ENCODE measurements at places on chromosomes 2 and 18. TPM values are rescaled to one million over a fixed set of nuclear protein-coding genes. Genes with fewer than 3 reads are reported as not detected.

DNA sequence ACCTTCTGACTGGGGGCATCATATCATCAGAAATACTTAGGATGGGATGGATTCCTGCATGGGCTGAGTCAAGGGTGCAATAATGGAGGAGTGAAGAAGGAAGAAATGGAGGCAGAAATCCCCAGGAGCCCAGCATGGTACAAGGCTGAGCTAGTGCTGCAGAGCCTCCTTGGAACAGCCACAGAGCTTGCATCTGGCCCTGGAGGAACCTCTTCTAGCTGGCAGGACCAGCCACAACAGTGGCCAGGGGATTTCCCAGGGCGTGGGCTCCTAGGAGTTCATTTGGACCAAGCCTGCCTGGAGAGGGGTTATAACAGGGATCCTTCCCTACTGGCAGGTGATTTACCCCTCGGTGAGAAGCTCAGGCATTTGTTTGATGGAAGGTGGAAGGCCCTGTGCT lies 4.7 kb upstream of the IL37 start:
- no peak overlapping the region for H3K4me3 ChIP-seq
- H3K27ac ChIP-seq: no peak overlapping the region
- DNase-seq: no peak
- H3K36me3 ChIP-seq: no peaks in the 10 kb centered on the region
- H3K27me3 ChIP-seq: no peaks in the 10 kb centered on the region
- no peaks in the 10 kb centered on the region for H3K4me1 ChIP-seq

- H3K4me1 ChIP-seq: no peaks in the 10 kb centered on the region
- H3K27me3 ChIP-seq: no peaks in the 10 kb centered on the region
- H3K27ac ChIP-seq: no peak overlapping the region
- DNase-seq: no peak
These were observed 39.6 kb downstream of the SEMA4F start for GRCh38 chr2:74693668-74694067.

DNA sequence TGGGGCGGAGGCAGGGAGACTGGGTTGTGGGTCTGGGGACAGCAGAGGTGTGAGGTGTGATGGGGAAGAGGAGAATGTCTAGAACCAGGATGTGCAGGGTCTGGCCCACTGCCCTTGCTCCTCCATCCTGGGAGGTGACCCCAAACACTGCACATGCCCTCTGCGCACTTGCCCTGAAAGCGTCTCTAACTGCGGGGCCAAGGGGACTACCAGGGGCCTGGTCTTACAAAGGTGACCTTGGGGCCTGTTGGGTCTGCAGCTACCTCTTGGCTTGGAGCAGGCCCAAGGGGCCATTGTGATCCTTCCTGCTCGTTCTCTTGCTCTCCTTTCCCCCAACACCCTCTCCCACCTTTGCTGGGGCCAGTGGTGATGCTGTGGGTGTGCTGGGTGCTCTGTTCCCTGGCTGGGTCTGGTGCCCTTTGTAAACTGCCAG lies 48.0 kb upstream of the FAHD2A start:
- H3K36me3 ChIP-seq: no peaks in the 10 kb centered on the region
- no peak overlapping the region for H3K27ac ChIP-seq
- H3K4me3 ChIP-seq: no peak overlapping the region

DNA sequence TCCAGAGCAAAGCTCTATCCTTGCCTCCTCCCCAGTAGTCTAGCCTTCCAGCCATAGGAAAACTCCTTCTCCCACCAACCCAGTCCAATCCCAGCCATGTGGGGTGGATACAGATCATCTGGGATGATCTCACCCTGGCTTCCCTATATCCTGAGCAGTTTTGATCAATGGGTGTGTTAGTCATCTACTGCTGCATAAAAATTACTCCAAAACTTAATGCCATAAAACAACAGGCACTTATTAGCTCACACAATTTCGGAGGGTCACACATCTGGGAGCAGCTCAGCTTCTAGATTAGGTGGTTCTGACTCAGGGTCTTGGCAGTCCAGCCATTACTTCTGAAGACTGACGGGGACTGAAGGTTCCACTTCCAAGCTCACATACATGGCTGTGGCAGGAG lies 190.4 kb downstream of the SPP2 start:
- H3K4me3 ChIP-seq: no peak overlapping the region
- no peaks in the 10 kb centered on the region for H3K27me3 ChIP-seq
- no peaks in the 10 kb centered on the region for H3K36me3 ChIP-seq
- no peaks in the 10 kb centered on the region for H3K4me1 ChIP-seq
- no peak for DNase-seq

- no peaks in the 10 kb centered on the region for H3K4me1 ChIP-seq
- H3K27ac ChIP-seq: no peak overlapping the region
- no peaks in the 10 kb centered on the region for H3K36me3 ChIP-seq
- peaks cover 4% of the 10 kb centered on the region for H3K27me3 ChIP-seq
- DNase-seq: no peak
- H3K4me3 ChIP-seq: no peak overlapping the region
These were observed 14.5 kb upstream of the SIX3 start for GRCh38 chr2:44926957-44927356.

DNA sequence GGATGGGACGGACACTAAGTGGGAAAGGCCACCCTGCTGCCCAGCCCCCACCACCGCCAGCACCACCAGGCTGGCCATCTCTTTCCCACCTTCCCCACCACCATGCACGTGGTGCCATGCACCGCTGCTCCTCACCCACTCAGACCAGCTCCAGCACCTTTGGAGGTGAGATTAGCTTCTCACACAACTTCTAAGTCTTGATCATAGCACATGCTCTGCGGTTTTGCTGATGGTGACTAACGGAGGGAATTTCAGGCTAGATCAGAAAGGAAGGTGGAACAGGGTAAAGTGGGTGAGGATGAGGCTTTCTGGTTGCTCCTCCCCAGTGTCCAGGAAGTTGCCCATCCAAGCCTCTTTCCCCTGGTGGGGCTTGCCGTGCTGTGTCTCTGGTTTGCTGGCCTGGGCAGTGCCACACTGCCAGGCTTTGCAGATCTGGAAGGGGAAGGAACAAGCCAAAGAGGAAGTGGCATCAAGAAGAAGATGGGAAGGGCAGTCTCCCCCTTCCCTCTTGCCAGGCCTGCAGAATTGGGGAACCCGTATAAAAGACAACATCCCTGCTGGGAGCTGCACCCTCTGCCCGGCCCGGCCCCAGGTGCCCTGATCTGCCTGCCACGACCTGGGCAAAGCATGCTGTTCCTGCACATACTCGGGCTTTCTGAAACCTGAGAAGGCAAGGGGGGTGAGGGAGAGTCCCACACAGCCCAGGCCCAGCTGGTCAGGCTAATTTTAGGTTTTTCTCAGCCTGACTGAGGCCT lies 44.3 kb upstream of the CAB39 start:
- no peak overlapping the region for H3K4me3 ChIP-seq
- H3K36me3 ChIP-seq: no peaks in the 10 kb centered on the region
- no peaks in the 10 kb centered on the region for H3K4me1 ChIP-seq
- DNase-seq: peak; percentile 80

Gene APCDD1
- 7.6 TPM for total RNA-seq

DNA sequence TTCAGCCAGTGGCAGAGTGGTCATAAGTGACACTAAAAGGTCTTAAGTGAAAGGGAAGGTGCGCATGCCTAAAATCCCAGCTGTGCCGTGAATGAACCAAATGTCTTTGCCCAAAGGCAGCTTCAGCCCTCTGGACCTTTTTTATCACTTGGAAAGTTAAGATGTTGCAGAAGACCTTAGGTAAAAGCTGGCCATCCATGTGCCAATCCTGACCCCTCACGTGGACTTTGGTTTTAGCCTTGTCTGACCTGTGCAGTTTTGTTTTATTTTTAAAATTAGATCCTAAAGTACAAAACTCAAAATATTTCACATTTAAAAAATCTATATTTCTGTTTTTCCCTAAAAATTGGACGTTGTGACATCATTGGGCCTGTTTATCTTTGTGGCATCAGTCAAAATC lies 429.5 kb downstream of the STK39 start:
- no peaks in the 10 kb centered on the region for H3K27me3 ChIP-seq
- DNase-seq: no peak
- H3K27ac ChIP-seq: no peak overlapping the region
- no peaks in the 10 kb centered on the region for H3K36me3 ChIP-seq

- no peak overlapping the region for H3K27ac ChIP-seq
- H3K27me3 ChIP-seq: no peaks in the 10 kb centered on the region
- H3K4me1 ChIP-seq: no peaks in the 10 kb centered on the region
These were observed 135.6 kb downstream of the SATB2 start for GRCh38 chr2:199322151-199322550.

DNA sequence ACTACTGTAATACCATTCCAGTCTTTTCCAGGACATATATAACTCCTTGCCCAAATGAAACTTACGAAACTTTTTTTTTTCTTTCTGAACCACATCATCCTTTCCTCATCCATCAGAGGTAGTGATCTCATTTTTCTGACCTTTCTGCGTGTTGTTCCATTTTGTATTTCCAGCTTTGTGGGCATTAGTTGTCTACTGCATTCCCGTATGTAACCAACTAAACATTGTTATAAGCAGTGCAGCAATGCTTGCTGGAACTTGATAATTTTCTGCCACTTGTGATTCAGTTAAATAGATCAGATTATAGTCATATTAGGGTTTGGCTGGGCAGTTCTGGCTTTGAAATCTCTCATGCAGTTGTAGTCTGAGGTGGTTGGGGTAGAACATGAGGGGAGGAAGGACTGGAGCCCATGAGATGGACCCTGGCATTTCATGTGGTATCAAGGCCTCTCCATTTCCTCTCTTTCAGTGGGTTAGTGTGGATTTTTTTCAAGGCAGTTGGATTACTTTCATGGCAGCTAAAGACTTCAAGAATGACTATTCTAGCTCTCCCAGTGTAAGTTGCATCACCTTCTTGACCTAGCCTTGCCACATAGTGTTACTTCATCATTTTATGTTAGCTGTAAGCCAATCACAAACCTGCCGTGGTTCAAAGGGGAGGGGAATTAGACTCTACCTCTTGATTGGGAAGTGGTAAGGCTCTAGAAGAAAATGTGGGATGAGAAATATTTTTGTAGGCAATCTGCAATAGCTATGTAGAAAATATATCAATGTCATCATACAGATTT lies 80.5 kb downstream of the EHBP1 start:
- H3K36me3 ChIP-seq: no peaks in the 10 kb centered on the region
- H3K27me3 ChIP-seq: no peaks in the 10 kb centered on the region
- H3K27ac ChIP-seq: no peak overlapping the region
- no peak overlapping the region for H3K4me3 ChIP-seq

Gene ALPG
- total RNA-seq: not detected

- H3K4me1 ChIP-seq: no peaks in the 10 kb centered on the region
- H3K4me3 ChIP-seq: no peak overlapping the region
These were observed 176.7 kb upstream of the PKDCC start for GRCh38 chr2:41871080-41871479.

- H3K36me3 ChIP-seq: no peaks in the 10 kb centered on the region
- DNase-seq: no peak
- H3K4me1 ChIP-seq: no peaks in the 10 kb centered on the region
- H3K4me3 ChIP-seq: no peak overlapping the region
- no peak overlapping the region for H3K27ac ChIP-seq
These were observed 382.2 kb upstream of the TRIB2 start for GRCh38 chr2:12334412-12334966.

- H3K27ac ChIP-seq: no peak overlapping the region
- H3K27me3 ChIP-seq: no peaks in the 10 kb centered on the region
- no peaks in the 10 kb centered on the region for H3K36me3 ChIP-seq
- DNase-seq: no peak
These were observed 242.6 kb downstream of the PHLPP1 start for GRCh38 chr18:62957885-62958472.

GRCh38 chr18:63148449-63149301 lies 170.9 kb downstream of the BCL2 start:
- no peak overlapping the region for H3K27ac ChIP-seq
- no peaks in the 10 kb centered on the region for H3K36me3 ChIP-seq
- no peak for DNase-seq
- H3K4me1 ChIP-seq: peaks cover 6% of the 10 kb centered on the region
- H3K27me3 ChIP-seq: no peaks in the 10 kb centered on the region

- no peak overlapping the region for H3K4me3 ChIP-seq
- DNase-seq: no peak
- no peak overlapping the region for H3K27ac ChIP-seq
- H3K27me3 ChIP-seq: no peaks in the 10 kb centered on the region
- peaks cover 3% of the 10 kb centered on the region for H3K4me1 ChIP-seq
These were observed 207.6 kb upstream of the CCDC150 start for GRCh38 chr2:196431957-196432356.

Gene SLC4A5
- total RNA-seq: 6.2 TPM

Gene NABP1
- total RNA-seq: 74.4 TPM

Gene CYS1
- total RNA-seq: 13.9 TPM

GRCh38 chr18:48137374-48138081 lies 207.1 kb upstream of the SMAD2 start:
- no peak overlapping the region for H3K4me3 ChIP-seq
- no peaks in the 10 kb centered on the region for H3K4me1 ChIP-seq

DNA sequence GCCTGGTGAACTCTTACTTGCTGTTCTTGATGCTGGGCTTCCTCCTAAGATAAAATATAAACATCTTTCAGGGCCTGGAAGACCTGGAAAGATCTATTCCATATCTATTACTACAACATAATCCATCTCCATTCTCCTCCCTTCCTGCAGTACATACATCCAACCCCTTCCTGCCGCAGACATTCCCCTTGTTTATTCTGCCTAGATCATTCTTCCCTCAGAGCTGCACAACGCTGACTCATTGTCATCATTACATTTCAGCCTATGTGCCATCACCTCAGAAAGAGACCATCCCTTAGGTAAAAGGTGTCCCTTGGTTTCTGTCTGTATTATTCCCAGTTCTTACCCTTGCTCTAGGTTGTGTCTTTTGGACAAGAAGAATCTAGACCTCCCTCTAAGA lies 2.5 kb upstream of the CDH7 start:
- peaks cover 5% of the 10 kb centered on the region for H3K27me3 ChIP-seq
- no peak overlapping the region for H3K4me3 ChIP-seq
- H3K27ac ChIP-seq: no peak overlapping the region
- H3K4me1 ChIP-seq: no peaks in the 10 kb centered on the region

Gene ERMN
- total RNA-seq: 0.51 TPM

Gene STPG4
- total RNA-seq: 0.75 TPM

Gene DTNA
- 101 TPM for total RNA-seq

Gene TMEM200C
- total RNA-seq: 0.15 TPM

- no peaks in the 10 kb centered on the region for H3K4me1 ChIP-seq
- no peak overlapping the region for H3K27ac ChIP-seq
- H3K36me3 ChIP-seq: no peaks in the 10 kb centered on the region
- H3K27me3 ChIP-seq: no peaks in the 10 kb centered on the region
These were observed 179.7 kb upstream of the SH3BP4 start for GRCh38 chr2:234771980-234772732.

Gene CERS6
- 8.3 TPM for total RNA-seq

Gene PRKCE
- 23.8 TPM for total RNA-seq

Gene MOCOS
- 4.4 TPM for total RNA-seq

GRCh38 chr2:137800386-137800785 lies 163.9 kb upstream of the HNMT start:
- H3K4me3 ChIP-seq: no peak overlapping the region
- no peak for DNase-seq
- no peaks in the 10 kb centered on the region for H3K4me1 ChIP-seq
- no peaks in the 10 kb centered on the region for H3K36me3 ChIP-seq

- no peaks in the 10 kb centered on the region for H3K27me3 ChIP-seq
- DNase-seq: no peak
- H3K4me3 ChIP-seq: no peak overlapping the region
- no peaks in the 10 kb centered on the region for H3K4me1 ChIP-seq
- H3K36me3 ChIP-seq: no peaks in the 10 kb centered on the region
These were observed 2.6 kb upstream of the BCL2 start for GRCh38 chr18:63322206-63322605.

All from aorta (tissue), 5 donors.